Uterine smooth muscle cell (primary cell): ENCODE measurements at places on chromosomes 11 and 22. TPM values are rescaled to one million over a fixed set of nuclear protein-coding genes. Genes with fewer than 3 reads are reported as not detected.

The PHF21B gene
- under 0.01 TPM in 1 of 2 replicates, not detected in the other for total RNA-seq

The HPX gene
- 0.33 and 0.50 TPM in 2 replicates for total RNA-seq

The CDC42EP2 gene
- 13.3 and 17.2 TPM in 2 replicates for total RNA-seq

The LGALS1 gene
- 8,521 and 11,768 TPM in 2 replicates for total RNA-seq

The RNF169 gene
- 38.6 and 38.8 TPM in 2 replicates for total RNA-seq

The BTBD18 gene
- not detected in 2 replicates for total RNA-seq

The GLB1L3 gene
- not detected in 2 replicates for total RNA-seq

The ACAT1 gene
- 114 TPM in 2 replicates for total RNA-seq

The FGF4 gene
- not detected in 2 replicates for total RNA-seq

The ARFGAP3 gene
- total RNA-seq = 79.0 and 82.7 TPM in 2 replicates

The CHRM1 gene
- total RNA-seq = not detected in 2 replicates

The OR8A1 gene
- total RNA-seq = not detected in 2 replicates

The MMP1 gene
- 221 and 608 TPM in 2 replicates for total RNA-seq

The KRTAP5-10 gene
- total RNA-seq = not detected in 2 replicates

The CYB5R3 gene
- 46.8 and 59.0 TPM in 2 replicates for total RNA-seq

The EHF gene
- not detected in 2 replicates for total RNA-seq

The PATE2 gene
- total RNA-seq = 0.12 and 0.22 TPM in 2 replicates

The CARNS1 gene
- total RNA-seq = under 0.01 and 0.12 TPM in 2 replicates

The CRYBA4 gene
- not detected in 2 replicates for total RNA-seq

The MUC5AC gene
- total RNA-seq = under 0.01 TPM in 1 of 2 replicates, not detected in the other

The BRSK2 gene
- 0.50 TPM in 1 of 2 replicates, not detected in the other for total RNA-seq

The OR4D10 gene
- total RNA-seq = not detected in 2 replicates

The KCNJ1 gene
- under 0.01 TPM in 1 of 2 replicates, not detected in the other for total RNA-seq

The KLHL35 gene
- 1.7 and 2.2 TPM in 2 replicates for total RNA-seq

The CABP4 gene
- total RNA-seq = not detected in 2 replicates

The PRCP gene
- total RNA-seq = 31.7 and 50.4 TPM in 2 replicates

The CABP2 gene
- not detected in 2 replicates for total RNA-seq

The NXPE1 gene
- total RNA-seq = not detected in 2 replicates

The ZNF70 gene
- 3.0 and 4.7 TPM in 2 replicates for total RNA-seq

The AGBL2 gene
- 0.66 and 1.00 TPM in 2 replicates for total RNA-seq

The OSM gene
- total RNA-seq = not detected in 2 replicates

The LRRC74B gene
- total RNA-seq = under 0.01 TPM in 1 of 2 replicates, not detected in the other

The P4HA3 gene
- 6.0 and 21.9 TPM in 2 replicates for total RNA-seq

The KIRREL3 gene
- total RNA-seq = 2.6 and 2.9 TPM in 2 replicates

The PDGFD gene
- total RNA-seq = 1.4 and 1.7 TPM in 2 replicates

The FAM111B gene
- total RNA-seq = 3.5 and 22.4 TPM in 2 replicates

The P2RX6 gene
- 0.44 and 2.5 TPM in 2 replicates for total RNA-seq

The CHCHD10 gene
- total RNA-seq = 0.33 and 1.00 TPM in 2 replicates

The SCGB2A2 gene
- total RNA-seq = not detected in 2 replicates

The NPAS4 gene
- not detected in 2 replicates for total RNA-seq

The TENM4 gene
- 39.2 and 51.9 TPM in 2 replicates for total RNA-seq

The OR52I1 gene
- not detected in 2 replicates for total RNA-seq

The APOBEC3A gene
- not detected in 2 replicates for total RNA-seq

The RIN1 gene
- 32.5 and 58.7 TPM in 2 replicates for total RNA-seq

The SC5D gene
- total RNA-seq = 62.6 and 77.1 TPM in 2 replicates

The OTOG gene
- not detected in 2 replicates for total RNA-seq

The CCDC89 gene
- total RNA-seq = 4.0 and 7.9 TPM in 2 replicates

The PRDM11 gene
- 2.9 and 3.8 TPM in 2 replicates for total RNA-seq

The TRIM49B gene
- not detected in 2 replicates for total RNA-seq

The FAM180B gene
- 0.12 TPM in 1 of 2 replicates, not detected in the other for total RNA-seq

The PTPN5 gene
- under 0.01 TPM in 1 of 2 replicates, not detected in the other for total RNA-seq
